ENCODE measurements at places on chromosomes 6 and 20. TPM values are rescaled to one million over a fixed set of nuclear protein-coding genes. Genes with fewer than 3 reads are reported as not detected.

LZTS3 gene
- 21.7 TPM for total RNA-seq

DPPA5 gene
- not detected for total RNA-seq

PTK6 gene
- 0.17 TPM for total RNA-seq

SLC32A1 gene
- total RNA-seq: not detected

WFDC12 gene
- total RNA-seq: not detected

FAM209A gene
- total RNA-seq: not detected

RAB44 gene
- not detected for total RNA-seq

C20orf202 gene
- total RNA-seq: not detected

TRAPPC3L gene
- not detected for total RNA-seq

TREM2 gene
- not detected for total RNA-seq

MUC22 gene
- not detected for total RNA-seq

TMC2 gene
- not detected for total RNA-seq

RSPO4 gene
- 0.05 TPM for total RNA-seq

FNDC11 gene
- total RNA-seq: 0.85 TPM

BCAS4 gene
- total RNA-seq: 5.7 TPM

HIVEP2 gene
- 17.0 TPM for total RNA-seq

CGA gene
- total RNA-seq: not detected

CST4 gene
- total RNA-seq: not detected

OLIG3 gene
- not detected for total RNA-seq

AGPAT4 gene
- total RNA-seq: 13.5 TPM

All from renal cortical epithelial cell (primary cell).